ENCODE measurements at places on chromosomes 7 and 10. TPM values are rescaled to one million over a fixed set of nuclear protein-coding genes. Genes with fewer than 3 reads are reported as not detected.

DNA sequence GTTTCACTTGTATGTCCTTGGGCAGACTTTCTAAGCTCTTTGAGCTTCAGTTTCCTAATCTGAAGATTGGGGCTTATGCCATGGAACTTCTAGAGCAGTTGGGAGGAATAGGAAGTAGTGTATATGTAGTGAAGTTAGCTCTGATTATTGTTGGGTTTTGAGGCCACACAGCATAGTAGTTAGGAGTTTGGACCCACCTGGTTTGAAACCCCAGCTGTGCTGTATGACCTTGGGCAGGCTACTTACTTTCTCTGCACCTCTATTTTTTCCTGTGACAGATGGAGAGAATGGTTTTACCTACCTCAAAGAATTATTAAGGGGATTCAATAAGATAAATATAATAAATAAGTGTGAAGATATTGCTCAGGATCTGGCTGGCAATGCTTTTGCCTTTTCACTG, 61.4 kb upstream of the ADRB1 start:
- DNase-seq, result no peak

- DNase-seq, result no peak
Observed at GRCh38 chr7:127835679-127836078, 183.7 kb downstream of the SND1 start.

DNA sequence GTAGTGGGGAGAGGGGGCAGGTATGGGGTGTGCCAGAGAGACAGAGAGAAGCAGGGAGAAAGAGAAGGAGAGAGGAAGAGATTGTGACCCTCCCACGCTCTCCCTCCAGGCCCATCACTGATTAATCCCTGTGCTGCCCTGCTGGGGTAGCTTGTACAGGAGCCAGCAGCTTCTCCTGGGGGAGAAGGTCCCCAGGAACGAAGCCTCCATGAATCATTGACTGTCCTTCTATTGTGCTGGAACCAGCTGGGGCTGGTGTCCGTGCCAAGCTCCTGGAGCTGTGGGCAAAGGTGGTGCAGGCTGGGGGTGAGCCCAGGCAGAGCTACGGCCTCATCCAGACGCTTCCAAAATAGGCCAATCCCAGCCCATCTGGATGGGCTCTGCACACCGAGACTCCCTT, 20.9 kb downstream of the AQP1 start:
- DNase-seq, result peak; percentile 47

DNA sequence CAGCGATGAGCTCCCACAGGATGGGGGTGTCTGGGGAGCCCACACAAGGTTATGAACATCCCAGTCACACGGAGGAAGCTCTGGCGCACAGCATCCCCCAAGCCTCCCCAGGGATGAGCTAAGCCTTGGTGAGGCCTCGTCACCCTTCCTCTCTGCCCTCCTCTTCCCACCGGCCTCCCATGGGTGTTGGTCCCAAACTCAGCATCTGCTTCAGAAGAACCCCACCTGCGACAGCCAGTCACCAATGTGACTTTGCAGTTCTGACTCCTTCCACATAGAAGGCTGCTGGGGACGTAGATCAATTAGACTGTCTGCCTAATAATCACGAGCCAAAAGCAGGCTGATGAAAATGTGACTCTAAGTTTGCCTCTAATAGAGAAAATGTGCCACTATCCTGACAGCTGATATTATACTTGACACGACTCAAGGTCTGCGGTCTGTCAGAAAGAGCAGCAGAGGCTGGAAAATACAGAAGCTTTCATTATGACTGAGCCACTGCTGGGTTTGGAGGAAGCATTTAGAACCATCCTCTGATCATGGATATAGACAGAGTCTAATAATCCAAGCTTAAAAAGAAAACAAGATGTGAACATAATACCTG, 116.0 kb upstream of the PFKP start:
- DNase-seq, result no peak

- no peak for DNase-seq
Observed at GRCh38 chr7:138483531-138483930, 23.5 kb downstream of the TRIM24 start.

DNA sequence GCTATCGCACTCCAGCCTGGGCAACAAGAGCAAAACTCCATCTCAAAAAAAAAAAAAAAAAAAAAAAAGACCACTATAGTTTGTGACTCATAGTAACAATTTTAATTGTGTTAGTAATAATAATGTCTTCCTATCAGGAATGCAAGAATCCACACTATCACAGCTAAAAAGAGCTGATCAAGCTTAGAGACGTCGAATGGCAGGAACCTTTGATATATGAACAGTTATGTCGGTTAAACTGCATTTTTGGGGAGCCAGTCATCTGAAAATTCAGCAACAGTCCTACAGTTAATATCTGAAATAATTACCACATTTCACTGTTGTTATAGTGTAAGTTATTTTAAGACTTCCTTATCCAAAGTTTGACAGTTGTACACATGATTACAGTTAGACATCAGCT, 8.8 kb downstream of the PHYH start:
- no peak for DNase-seq

- peak; percentile 89 for DNase-seq
Observed at GRCh38 chr10:3783316-3783681, 1.7 kb downstream of the KLF6 start.

DNA sequence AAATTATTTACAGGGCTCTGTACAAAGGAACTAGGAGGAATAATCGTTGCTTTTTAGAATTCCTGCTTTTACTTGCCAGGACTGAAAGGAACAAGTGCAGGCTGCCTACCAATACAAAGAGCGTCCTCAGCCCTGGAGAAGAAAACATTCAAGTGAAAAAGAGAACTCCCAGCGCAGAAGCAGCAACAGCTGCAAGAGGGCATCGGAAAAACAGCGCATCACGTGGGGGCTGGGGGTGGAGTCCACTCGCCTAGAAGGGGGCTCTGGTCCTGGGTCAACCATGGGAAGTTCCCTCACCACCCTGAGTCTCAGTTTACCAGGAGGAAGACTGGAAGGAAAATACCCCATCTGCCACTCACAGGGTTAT, 385 bp upstream of the C10orf90 start:
- no peak for DNase-seq

DNA sequence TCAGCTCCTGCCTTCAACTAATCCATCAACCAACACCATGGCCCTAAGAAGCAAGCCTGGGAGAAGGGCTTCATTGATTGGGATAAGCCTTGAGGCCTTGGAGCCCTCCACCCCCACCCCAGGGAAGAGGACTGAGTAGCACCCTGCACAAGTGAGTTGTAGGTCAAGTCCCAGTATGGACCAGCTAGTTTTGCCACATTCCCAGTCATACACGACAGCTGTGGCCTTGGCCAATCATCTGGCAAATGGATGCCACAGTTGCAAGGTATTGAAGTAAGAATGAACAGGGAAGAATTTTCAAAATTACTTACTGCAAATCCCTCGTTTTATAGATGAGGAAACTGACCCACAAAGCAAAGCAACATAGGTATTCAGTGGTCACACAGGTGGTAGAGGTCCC, 109.7 kb downstream of the STRA8 start:
- DNase-seq, result no peak

GRCh38 chr10:44393834-44394547, 9.1 kb upstream of the CXCL12 start:
- no peak for DNase-seq

DNA sequence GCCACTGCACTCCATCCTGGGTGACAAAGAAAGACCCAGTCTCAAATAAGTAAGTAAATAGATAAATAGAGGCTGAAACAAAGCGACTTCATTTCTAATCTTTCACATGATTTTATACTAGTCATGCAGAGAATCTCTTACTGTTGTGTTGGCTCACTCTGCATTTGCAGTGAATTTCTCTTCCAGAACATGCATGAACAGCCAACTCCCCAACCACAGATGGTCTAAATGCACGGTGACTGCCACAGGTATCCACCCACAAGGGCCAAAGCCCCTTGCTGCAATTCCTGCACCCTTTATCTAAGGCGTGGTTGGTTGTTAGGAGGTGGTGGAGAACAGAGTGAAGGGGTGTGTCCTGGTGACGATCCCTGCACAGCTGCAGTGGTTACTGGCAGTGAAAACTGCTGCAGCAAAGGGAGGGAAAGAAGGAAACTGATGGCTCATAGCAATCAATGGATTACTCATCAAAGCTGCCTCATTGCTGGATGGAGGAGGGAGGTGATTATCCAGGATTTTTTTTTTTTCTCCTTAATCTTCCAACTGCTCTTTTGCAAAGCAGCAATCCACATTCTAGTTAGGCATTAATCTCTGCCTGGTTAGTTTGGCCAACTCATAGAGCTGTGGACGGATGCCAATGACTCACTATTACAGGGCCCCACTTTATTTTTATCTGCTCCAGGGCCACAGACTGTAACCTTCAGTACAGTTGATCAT, 50.6 kb downstream of the PRTFDC1 start:
- DNase-seq, result peak; percentile 39

DNA sequence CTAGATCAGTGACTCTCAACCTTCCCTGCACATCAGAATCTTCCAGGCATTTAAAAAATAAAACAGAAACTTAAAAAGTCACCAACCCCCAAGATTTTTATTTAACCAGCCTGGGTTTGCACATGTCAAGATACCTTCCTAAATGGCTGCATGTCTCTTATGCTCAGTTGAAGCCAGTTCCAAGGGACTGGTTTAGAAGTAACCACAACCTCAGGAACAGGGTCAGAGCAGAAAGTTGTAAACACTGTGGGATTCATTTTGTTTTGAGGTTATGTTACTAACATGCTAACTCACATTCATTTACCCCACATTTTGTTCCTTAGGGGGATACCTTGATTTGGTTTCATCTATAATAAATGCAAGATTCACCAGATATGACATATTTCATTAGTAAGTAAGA, 72.9 kb downstream of the PKD1L1 start:
- no peak for DNase-seq

DNA sequence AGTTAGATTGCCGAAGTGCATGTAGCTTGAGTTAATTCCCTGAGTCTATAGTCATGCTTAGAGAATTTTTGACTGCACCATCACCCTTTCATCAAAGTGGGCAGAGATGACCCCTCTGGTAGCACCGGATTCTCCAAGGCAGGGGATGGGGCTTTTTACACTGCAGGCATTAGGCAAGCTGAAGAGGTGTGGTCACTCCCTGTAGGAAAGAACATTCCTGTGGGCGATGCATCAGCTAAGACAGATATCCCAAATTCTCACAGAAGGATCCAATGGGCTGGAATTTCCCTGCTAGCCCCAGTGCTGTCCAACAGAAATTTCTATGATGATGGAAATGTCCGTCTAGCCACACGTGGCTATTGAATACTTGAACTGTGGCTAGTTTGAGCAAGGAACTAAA, 118.2 kb downstream of the ADAM12 start:
- DNase-seq, result no peak

GRCh38 chr10:43594944-43595589, 11.2 kb upstream of the ZNF485 start:
- peak; percentile 45 for DNase-seq

GRCh38 chr10:65024886-65025285, 1503.7 kb downstream of the REEP3 start:
- no peak for DNase-seq

DNA sequence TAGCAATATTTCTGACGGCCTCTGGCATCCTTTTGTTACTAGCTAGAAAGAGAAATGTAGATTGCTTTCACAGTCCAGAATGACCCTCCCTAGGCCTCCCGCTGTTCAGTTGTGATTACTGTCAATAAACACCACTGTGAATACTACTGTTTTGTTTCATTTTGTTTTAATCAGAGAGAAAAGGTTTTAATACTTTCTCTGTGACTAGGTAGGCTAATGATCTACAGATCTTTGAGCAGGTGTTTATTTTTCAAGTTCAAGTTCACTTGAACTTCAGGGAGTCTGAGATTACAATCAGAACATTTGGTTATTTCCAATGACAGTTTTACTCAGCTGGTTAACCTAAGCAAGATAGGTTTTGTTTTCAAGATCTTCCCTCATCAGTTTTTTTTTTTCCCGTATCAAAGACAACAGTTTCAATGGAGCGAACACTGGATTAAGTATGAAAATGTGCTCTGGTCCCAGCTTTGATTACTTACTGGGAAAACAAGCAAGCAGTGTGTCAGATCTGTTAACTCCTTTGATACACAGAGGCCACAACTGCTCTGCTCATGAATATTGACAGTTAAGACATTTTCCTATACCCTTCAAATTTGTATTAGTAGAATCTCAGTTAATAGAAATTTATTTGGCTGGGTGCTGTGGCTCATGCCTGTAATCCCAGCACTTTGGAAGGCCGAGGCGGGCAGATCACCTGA, 34.8 kb downstream of the VKORC1L1 start:
- no peak for DNase-seq

DNA sequence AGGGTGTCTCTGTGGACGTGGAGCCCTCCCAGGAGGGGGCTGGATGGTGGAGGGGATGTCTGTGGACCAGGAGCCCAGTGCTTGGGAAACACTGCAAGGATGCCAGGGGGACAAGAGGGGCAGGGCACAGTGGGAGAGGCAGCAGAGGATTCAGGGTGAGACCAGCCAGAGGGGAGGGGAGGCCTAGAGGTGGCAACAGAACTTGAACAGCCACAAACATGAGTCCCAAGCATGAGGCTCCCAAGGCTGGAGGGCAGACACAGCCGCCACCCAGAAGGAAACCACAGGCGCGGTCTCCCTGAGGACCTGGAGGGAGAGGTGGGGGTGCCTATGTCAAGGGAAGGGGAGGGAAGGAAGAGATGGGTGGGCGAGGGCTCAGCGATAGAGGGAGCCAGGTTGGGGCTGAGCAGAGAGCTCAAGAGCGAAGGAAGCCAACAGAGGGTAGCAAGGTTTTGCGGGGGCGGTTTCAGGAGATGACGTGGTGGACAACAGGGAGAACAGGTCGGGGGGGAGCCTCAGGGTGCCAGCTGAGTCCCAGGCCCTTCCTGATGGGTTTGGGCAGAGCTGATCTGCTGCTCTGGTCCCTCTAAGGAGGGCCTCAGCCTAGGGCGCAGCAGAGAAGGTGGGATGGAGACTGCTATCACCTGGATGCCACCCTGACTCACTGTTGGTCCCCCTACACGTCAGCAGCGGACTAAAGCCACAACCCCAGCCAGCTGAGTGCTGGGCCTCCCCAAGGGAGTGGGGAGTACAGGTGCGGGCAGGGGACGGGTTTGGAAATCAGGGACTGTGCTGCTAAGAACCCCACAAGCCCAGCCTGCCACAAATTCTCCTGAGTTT, 6.7 kb upstream of the PILRA start:
- DNase-seq, result no peak

DNA sequence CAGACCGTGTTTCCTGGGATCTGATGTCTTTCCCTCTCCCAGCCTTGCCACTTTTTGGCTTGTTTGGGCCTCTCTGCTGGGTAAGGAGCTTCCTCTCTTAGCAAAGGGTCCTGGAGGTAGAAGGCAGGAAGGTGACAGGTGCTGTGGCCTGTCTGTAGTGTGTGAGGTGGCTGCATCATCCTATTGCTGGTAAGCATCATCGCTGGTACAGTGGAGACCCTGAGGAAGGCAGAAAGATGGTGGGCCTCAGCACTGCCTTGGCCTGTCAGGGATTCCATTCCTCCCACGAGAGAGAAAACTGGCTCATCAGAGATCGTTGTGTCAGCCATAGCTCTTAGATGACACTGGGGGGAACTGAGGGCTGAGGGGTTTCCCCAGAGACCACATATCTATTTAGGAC, 46.5 kb downstream of the ZMIZ1 start:
- no peak for DNase-seq

Gene LOXL4
- 3.4 TPM for polyA plus RNA-seq

Gene CALHM3
- polyA plus RNA-seq, result not detected

Gene FAM221A
- 8.7 TPM for polyA plus RNA-seq

Gene ZNF853
- polyA plus RNA-seq, result 3.4 TPM

Gene KCNIP2
- 0.67 TPM for polyA plus RNA-seq

Gene ASAH2
- 0.45 TPM for polyA plus RNA-seq

Gene SLC13A1
- polyA plus RNA-seq, result 17.0 TPM

Gene PPP1R17
- polyA plus RNA-seq, result not detected

Gene PTN
- polyA plus RNA-seq, result 17.2 TPM

Gene MMP21
- not detected for polyA plus RNA-seq

Measured in kidney (tissue), 22 donors.